ENCODE measurements at places on chromosomes 16 and 17. TPM values are rescaled to one million over a fixed set of nuclear protein-coding genes. Genes with fewer than 3 reads are reported as not detected.

GOT2 gene
- 156 TPM for polyA plus RNA-seq

CASKIN1 gene
- 17.2 TPM for polyA plus RNA-seq

CCL2 gene
- 2.3 TPM for polyA plus RNA-seq

FA2H gene
- polyA plus RNA-seq = 59.9 TPM

CACNG1 gene
- 1.1 TPM for polyA plus RNA-seq

RDM1 gene
- polyA plus RNA-seq = 13.0 TPM

KRTAP9-2 gene
- not detected for polyA plus RNA-seq

Measured in brain (organoid and tissue), 16 donors.